ENCODE measurements at places on chromosomes 4 and X. TPM values are rescaled to one million over a fixed set of nuclear protein-coding genes. Genes with fewer than 3 reads are reported as not detected.

- no peak for DNase-seq
Measured at GRCh38 chr4:145732001-145732815, 52.3 kb downstream of the C4orf51 start.

DNA sequence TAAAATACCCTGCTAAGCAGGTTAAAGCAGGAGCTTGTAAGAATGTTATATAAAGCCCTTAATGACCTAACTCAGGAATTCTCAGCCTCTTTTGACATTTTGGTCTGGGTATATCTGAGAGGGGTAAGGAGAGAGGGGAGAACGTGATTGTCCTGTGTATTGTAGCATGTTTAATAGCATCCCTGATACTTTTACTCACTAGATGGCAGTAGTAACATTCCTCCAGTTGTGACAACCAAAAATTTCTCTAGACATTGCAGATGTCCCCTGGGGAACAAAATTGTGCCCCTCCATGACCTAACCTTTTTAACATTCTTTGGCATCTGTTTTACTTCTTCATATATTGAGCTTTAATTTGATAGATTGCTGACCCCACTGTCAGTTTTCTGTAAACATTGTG, 17.9 kb downstream of the SMARCA5 start:
- no peak for DNase-seq

DNA sequence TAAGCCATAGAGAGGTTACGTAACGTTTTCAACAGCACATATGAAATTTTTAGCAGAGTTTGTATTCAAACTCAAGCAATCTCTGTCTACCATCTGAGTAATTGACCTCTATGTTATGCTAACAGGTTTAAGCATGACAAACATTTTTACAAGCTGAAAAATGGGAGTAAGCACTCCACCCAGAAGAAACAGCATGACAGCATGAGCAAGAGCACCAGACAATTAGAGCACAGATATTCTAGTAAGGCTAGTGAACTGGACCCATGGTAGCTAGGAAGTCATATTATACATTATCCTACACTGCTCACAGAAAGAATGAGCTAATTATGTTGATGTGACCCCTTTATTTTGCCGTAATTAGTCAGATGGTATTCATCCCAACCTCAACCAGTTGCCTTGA, 200.5 kb downstream of the PABPC4L start:
- no peak for DNase-seq

DNA sequence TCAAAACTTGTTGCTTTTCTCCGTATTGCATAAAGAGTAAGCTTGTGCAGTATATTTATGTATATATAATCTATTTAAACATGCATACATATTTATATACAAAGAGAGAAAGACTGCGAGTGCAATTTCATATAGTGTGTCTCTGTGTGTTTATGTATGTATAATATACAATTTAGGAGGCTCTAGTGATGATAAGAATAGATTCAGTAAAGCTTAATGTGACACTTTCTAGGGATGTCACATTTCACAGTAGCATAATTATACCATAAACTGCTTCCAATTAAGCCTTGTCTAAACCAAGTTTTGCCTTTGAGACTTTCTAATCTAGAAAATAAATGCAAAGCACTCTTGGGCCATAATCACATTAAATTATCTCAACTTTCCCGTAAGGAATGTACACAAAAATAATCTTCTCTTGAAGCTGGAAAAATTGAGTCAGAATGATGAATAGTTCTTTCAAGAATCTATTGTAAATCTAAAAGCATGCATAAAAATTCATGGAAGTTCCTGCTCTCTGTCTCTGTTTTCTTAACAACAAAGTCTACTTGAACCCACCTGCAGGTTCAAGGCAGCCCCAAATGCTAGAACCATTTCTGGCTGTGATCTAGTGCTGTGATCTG, 114.1 kb upstream of the NPY2R start:
- no peak for DNase-seq

DNA sequence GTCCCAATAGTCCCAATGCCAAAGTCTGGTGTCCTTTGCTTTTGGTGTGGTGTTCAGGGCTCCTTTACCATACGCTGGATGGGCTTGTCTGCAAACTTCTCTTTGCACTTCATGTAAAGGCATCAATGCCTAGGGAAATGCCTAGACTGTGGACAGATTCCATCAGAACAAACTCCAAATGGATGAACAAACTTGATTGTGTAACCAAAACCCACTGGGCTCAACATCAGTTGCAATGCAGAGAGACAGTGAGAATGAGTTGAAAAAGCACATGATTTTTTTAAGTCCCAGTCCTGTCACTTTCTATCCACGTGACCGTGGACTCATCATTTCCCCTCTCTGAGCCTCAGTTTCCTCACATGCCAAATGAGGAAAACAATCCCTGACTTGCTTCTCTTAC, 4.9 kb downstream of the ATP1B4 start:
- DNase-seq = no peak

DNA sequence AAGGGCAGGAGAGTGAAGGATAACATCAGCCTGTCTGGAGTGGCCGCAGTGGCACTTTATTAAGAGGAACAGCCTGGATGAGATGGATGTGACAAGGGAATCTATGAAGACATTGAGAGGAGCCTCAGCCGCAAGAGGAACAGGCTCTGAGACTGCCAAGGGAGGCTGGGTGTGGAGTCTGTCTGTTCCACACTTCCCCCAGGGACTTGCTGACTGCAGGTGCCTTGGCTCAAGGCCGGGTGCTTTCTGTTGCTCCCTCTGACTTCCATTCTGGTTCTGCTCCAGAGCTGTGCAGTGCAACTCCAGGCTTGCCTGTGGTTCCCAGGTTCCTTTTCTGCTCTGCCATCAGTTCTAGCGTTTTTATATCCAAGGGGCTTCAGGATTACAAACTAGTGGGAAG, 54.6 kb downstream of the FRMPD3 start:
- no peak for DNase-seq

DNA sequence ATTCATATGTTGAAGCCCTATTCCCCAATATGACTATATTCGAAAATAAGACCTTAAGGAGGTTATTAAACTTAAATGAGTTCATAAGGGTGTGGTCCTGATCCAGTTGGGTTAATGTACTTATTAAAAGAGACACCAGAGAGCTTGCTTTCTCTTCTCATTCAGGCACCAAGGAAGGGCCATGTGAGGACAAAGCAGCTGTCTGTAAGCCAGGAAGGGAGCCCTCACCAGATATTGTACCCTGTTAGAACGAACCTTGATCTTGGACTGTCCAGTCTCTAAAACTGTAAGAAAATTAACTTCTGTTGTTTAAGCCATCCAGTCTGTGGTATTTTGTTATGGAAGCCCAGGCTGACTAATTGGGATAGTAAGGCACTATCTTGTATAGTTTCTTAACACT, 9.1 kb upstream of the YTHDC1 start:
- no peak for DNase-seq

- peak; percentile 3 for DNase-seq
Measured at GRCh38 chrX:106612393-106612763, 600 bp downstream of the RADX start.

DNA sequence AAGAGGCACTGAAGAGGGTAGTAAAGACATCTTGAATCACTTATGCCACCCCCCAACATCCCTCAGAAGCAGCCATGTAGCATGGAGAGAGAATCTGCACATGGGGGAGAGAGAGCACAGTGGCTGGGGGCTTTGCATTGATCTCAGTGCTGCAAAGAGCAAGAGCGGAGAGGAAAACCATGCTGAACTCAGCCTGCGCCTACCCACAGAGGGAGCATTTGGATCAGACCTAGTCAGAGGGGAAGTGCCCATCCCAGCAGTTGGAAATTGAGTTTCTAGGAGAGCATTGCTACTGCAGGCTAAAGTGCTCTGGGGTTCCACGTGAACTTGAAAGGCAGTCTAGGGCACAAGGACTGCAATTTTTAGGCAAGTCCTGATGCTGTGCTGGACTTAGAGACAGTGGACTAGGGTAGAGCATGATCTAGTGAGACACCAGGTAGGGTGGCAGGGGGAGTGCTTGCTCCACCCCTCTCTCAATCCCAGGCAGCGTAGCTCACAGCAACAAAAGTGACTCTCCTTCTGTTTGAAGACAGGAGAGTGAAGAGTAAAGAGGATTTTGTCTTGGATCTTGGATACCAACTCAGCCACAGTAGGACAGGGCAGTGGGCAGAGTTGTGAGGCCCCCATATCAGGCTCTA, 9.0 kb upstream of the PROM1 start:
- DNase-seq = no peak

DNA sequence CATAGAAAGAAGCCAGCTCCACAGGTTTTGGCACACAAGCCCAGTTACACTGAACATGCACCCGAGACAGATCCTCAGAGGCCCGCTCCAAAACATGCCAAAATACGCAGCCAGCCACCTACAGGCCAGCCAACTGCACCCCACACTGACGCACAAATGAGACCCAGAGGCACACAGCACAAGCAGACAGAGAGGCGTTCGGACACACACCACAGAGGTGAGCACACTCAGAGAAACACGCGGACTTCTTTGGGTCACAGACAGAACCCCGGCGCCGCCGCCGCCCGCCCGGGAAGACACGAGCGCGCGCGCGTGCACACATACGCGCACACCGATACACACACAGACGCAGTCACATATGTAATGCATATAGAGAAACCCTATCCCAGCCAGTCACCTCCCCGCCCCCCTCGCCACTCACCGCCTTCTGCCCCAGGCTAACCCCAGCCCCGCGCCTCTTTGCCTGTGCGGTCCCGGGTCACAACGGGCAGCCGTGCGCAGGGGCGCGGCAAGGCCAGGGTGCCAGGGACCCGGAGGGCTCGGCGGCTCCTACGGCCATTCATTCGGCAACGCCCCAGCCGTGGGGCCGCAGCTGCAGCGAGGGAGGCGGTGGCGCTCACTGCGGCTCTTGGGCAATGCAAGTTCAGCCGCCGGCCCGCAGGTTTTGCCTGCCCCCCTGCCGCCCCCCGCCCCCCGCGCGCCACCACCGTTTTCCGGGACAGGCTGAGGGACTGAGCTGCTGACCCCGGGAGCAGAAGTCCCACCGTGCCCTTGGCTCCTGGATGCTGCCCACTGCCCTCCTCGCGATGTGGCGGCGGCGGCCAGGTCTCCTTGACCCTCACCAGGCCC, 553 bp downstream of the SEPTIN6 start:
- DNase-seq = no peak

The BANK1 gene
- total RNA-seq = 0.16 TPM

The CRMP1 gene
- 555 TPM for total RNA-seq

The FGG gene
- total RNA-seq = 3.1 TPM

All from occipital lobe (tissue), 3 donors.